Right cardiac atrium (tissue), 5 donors: ENCODE measurements at places on chromosomes 2 and 18. TPM values are rescaled to one million over a fixed set of nuclear protein-coding genes. Genes with fewer than 3 reads are reported as not detected.

The GRHL1 gene
- total RNA-seq = 2.6 TPM

The ZNF2 gene
- 4.5 TPM for total RNA-seq

GRCh38 chr2:155852156-155852555, 480.4 kb downstream of the NR4A2 start:
- no peak for DNase-seq

GRCh38 chr2:172427990-172428831, 825 bp downstream of the ITGA6 start:
- peak; percentile 75 for DNase-seq

- peak; percentile 66 for DNase-seq
Observed at GRCh38 chr2:90069290-90069894, 1377.9 kb downstream of the RPIA start.

GRCh38 chr2:55786280-55786679, 92.6 kb upstream of the PNPT1 start:
- no peak for DNase-seq

- DNase-seq = no peak
Observed at GRCh38 chr18:11561293-11561692, 48.1 kb upstream of the SLC35G4 start.

- DNase-seq = no peak
Observed at GRCh38 chr18:43869451-43870008, 592.2 kb upstream of the SYT4 start.
